ENCODE measurements at places on chromosomes 7 and 10.

DNA sequence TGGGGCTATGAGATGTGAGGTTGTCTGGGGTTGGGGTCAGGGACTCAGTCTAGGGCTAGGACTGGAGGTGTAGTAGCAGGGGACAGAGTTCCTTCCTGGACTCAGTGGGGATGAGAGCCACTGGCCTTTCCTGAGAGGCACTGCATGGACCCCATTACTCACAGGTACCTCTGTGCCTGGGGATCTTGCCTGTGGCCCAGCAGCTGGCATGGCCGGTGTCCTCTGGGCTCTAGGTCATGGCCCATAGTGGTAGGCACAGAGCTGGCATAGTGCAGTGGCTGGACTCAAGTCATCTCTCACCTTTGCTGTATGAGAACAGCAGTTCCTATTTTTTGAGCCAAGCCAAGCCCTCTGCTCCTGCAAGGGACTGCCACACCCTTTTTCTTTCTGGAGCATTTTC lies 51.9 kb downstream of the NEURL1 start:
- no peak for DNase-seq

DNA sequence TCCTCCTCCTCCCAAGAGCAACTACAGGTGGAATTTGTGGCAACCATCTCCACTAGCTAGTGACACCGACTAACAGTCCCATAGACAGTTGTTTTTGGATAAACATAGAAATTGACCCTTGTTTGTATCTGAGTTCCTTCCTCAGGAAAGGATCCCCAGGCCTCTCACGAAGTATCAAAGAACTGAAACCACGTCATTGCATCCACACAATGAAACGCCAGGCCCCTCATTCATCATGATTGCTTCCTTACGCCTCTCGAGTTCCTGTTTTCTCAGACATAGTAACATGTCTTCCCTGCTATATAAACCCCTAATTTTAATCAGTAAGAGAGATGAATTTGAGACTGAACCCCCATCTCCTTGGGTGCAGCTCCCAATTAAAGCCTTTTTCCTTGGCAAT lies 18.1 kb downstream of the SLC35G1 start:
- no peak for DNase-seq

- no peak for DNase-seq
These were observed 163.7 kb downstream of the MACC1 start for GRCh38 chr7:20053334-20054104.

DNA sequence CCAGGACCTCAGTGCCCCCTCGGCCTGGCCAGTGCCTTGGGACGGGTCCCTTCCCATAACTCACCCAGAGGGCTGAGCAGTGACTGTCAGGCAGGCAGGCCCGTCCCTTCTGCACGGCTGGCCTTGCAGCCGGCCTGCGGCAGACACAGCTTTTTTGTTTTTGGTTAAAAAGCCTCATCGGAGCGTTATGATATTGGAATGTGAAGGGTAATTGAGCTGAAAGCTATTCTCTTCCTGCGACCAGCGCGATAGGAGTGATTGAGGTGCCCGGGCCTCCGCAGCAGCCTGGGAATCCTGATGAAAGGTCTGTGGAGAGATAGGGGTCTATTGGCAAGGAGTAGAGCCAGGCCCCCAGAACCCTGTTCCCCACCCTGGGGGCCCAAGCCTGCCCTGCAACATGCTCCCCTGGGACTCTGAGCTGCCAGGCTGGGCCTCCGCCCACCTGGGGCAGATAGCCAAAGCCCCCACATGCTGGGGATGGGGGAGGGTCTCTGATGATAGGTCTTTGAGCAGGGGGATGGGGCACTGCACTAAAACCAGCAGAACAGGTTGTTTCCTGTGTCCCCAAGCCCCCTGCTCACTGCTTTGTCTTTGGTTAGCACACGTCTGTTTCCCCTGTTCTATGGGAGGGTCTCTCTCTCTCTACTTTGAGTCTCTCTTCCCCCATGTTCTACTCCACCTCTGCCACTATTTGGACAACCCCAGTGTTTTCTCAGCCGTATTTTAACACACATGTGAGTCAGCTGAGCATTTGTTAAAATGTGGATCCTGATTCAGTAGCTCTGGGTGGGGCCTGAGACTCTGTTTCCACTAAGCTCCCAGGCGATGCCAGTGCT lies 131.9 kb downstream of the CDH23 start:
- DNase-seq, result no peak

GRCh38 chr10:35792291-35792690 lies 150.2 kb upstream of the FZD8 start:
- no peak for DNase-seq

DNA sequence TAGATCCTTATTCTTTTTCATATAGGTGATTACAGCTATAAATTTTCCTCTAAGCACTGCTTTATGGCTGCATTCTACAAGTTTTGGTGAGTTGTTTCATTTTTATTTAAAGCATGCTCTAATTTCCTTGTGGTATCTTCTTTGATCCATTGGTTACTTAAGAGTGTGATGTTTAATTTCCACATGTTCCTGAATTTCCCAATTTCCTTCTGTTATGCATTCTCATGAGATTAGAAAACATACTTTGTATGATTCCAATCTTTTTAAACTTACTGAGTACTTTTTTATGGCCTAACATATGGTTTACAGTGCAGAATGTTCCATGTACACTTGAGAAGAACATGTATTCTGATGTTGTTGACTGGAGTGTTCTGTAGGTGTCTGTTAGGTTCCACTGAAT lies 53.4 kb downstream of the MYL10 start:
- no peak for DNase-seq

DNA sequence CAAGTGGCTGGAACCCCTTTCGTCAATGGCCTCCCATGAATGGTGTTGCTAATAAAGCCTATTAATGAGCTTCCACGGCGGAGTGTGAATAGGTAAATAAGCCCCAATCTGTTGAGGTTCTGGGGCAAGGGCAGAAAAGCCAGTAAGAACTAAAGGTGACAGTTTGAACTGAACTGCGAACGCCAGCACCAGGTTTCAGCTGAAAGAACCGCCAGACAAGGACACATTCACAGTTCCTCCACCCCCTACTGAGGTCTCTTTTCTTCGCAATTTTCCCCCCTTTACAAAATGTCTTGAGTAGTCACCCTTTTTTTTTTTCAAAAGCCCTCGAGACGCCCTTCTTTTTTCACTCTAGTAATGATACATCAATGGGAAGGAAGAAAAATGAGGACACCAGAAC lies 2.4 kb upstream of the FGFR2 start:
- no peak for DNase-seq

DNA sequence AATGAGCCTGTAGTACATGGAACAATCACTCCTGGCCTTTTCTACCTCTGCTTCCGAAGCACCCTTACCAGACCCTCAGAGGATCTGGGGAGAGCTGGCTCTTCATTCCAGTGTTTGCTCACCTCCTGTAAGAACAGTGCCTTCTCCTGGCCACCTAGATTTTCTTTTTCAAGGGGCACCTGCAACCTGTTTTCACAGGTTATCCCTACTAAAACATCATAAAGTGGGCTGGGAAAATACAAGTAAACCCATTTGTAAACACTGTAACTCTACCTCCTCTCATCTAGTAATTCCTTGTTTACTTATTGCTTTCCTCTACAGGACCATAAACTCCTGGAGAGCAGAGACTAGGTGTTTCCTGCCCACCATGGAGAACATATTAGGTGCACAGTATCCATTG lies 1.1 kb downstream of the PIK3AP1 start:
- DNase-seq, result no peak

DNA sequence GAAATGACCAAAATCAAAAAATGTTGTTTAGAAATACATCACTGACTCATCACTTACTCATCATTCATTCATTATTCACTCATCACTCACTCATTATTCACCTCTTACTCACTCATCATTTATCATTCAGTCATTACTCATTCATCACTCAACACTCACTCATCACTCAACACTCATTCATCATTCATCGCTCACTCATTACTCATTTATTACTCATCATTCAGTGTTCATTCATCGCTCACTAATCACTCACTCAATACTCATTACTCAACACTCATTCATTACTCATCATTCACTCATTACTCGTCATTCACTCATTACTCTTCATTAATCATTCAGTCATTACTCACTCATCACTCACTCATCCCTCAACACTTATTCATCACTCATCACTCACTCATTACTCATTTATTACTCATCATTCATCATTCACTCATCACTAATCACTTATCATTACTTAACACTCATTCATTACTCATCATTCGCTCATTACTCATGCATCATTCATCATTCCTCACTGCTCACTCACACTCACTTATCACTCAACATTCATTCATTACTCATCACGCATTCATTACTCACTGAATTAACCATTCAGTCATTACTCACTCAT lies 238.5 kb downstream of the ADARB2 start:
- no peak for DNase-seq

DNA sequence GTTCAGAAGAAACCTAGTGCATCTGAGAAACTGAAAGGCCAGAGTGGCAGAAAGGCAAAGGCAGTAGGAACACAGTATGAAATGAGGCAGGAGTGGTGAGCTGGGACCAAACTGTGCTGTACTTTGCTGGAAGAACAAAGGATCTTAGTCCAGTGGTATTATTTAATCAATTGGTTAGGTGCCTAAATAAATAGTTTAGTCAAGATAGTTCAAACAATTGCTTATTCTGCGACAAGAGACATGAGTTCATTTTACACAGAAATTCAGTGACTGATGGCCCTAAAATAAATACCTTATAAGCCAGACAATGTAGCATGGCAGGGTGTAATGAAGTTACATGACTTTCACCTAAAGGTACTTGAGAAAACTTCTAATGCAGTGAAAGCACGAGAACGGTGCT lies 181.8 kb upstream of the LRRN3 start:
- DNase-seq, result no peak

- no peak for DNase-seq
These were observed 125.1 kb downstream of the CDK14 start for GRCh38 chr7:90720984-90721760.

DNA sequence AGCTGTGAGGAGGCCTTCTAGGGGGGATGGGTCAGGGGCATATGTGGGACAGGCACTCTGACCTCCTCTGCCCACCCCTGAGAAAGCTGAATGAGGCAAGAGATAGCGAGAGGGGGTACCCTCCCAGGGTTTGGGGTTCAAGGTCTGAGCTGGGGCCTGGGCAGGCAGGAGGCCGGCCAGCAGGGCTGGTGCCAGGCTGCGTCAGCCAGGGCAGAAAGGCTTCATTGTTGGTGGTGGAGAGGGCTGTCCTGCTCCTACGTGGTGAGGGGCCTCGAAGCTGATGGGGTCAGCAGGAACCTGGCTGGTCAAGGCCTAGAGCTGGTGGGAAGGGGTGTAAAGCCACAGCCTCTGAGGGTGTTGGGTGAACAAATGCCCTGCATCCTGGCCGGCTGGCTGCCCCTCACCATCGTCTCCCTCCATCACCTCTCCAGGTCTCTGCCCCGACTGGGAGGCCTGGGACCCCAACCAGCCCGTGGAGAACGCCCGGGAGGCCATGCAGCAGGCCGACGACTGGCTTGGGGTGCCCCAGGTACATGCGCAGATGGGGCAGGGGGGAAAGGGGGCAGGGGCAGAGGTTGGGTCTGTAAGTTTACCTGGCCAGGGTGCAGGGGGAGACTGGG lies 6.6 kb downstream of the FLNC start:
- no peak for DNase-seq

DNA sequence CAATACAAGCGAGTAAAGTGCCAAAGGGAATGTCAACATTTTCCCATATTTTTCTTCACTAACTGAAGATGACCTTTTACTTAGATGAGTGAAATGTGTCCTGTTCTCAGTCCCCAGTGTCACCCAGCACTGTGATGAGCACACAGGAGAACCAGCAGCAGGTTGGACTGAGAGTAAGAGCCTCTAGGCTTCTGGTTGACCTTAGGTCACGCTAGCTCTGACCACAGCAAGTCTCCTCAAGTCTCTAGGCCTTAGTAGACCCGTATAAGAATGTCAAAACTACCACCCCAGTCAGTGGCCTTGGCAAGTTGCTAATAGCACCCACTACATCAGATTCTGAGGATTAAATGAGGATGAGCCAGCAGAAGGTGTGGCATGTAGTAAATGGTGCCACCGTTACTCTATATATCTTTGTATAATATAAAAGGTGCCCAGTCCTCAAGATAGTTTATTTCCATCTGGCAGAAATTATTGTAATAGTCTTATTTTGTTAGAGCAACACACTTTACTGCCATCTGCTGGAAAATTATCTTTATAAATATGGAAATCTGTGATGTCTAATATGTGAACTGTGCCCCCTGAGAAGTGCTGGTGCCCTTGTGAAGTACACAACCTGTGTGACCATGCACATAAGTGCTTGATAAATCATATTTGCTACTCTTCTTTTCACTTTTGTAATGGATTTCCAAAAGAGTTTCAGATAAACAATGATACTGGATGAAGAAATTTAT lies 75.7 kb downstream of the SPAG6 start:
- no peak for DNase-seq

- DNase-seq, result no peak
These were observed 1128.4 kb downstream of the SORCS3 start for GRCh38 chr10:105769248-105770184.

DNA sequence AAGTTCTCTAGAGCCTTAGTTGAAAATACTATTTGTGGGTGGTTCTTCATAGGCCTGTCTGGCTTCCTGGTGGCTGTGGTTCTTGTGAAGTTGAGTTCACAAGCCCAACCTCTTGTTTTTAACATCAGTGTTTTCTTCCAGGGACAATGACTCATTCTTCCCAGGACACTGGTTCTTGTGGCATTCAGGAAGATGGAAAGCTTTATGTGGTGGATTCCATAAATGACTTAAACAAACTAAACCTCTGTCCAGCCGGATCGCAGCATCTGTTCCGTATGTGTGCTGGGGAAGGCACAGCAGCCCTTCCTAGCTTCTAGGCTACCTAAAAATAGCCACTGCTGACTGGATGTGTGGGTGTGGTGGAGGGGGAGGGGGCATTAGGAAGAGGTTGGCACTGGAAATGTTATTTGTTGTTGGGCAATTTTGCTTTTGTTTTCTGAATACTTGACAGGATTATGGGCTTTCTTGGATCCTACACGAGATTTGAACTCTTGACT lies 3.9 kb downstream of the LSMEM1 start:
- DNase-seq, result no peak

- DNase-seq, result no peak
These were observed 227.2 kb downstream of the CUX1 start for GRCh38 chr7:102044641-102044983.

- DNase-seq, result no peak
These were observed 52.4 kb upstream of the EEPD1 start for GRCh38 chr7:36100634-36101033.

DNA sequence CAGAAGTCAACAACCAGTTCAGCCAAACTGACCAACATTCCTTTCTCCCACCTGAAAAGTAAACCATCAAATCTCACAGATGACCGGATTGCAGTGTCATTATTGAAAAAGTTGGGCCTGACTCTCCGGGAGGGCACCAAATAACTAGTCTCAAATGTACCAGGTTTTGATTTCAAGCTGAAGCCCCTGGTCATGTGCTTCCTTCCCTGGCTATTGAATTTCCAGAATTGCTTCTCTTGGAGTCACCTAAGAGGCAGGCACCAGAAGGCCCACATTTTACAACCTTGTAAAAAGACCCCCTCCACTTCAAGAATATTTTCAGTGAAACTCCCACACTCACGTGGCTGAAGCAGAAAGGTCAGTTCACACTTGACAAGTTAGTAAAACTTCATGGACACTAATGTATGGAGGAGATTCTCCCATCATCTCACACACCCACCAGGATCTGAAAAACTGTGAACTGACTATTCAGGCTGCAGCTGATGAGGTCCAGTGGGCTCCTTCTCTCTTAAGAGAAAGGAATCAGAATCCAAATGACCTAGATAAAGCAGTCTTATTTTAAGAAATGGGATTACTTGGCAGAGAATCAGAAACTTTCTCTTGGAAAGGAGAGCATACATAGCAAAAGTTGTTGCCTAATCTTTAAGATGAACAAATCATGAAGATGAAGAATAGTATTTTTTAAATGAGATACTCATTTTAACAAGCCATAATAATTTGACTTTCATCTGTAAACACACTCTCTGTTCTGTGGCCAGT lies 53.6 kb downstream of the DLD start:
- DNase-seq, result no peak

Measured in effector memory CD4-positive, alpha-beta T cell (primary cell).